Activated T-cell treated with anti-CD3 and anti-CD28 coated beads, Interleukin-2, amount 50 U/mL, for 4 hours (primary cell): ENCODE measurements at places on chromosomes 4 and X. TPM values are rescaled to one million over a fixed set of nuclear protein-coding genes. Genes with fewer than 3 reads are reported as not detected.

GRCh38 chr4:90002441-90003062, 107.9 kb downstream of the MMRN1 start:
- DNase-seq, result no peak

DNA sequence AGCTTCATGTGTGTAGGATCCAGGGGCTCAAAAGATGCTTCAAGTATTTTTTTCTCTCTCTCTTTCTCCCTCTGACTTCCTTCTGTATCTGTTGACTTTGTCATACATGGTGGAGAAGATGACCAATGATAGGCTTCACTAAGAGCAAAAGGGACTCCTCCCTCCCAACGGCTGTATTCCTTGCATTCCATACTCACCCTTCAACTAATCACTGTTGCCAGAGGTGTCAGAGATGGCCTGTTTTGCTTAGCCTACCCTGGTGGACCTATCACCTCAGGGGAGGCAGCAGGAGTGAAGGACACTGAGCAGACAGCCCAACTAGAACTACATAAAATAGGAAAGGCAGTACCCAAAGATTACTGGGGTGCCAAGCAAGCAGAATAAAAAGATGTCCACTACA, 62.2 kb upstream of the C1QTNF7 start:
- DNase-seq, result no peak

- DNase-seq, result no peak
Observed at GRCh38 chr4:184729946-184730345, 4.0 kb downstream of the CENPU start.

- no peak for DNase-seq
Observed at GRCh38 chr4:156633847-156634246, 337.8 kb downstream of the PDGFC start.

DNA sequence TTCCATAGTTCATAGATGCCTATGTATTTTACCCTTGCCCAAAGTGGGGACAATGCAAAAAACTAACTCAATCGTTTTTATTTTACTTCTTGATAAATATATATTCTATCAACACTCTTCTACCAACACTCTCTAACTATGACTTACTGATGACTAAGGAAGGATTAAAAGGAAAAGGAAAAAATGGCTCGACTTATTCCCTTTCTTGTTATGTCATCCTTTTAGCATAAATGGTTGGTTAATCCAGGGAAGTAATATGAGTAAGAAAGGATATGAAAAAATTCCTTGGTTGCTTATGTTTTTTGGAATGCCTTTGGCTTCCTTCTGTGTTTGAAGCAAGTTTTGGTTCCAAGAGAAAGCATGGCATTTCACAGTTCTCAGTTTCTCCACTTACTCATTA, 1087.1 kb downstream of the C4orf33 start:
- DNase-seq, result no peak

GRCh38 chr4:76179398-76180318, 31.5 kb upstream of the NUP54 start:
- peak; percentile 83 for DNase-seq

DNA sequence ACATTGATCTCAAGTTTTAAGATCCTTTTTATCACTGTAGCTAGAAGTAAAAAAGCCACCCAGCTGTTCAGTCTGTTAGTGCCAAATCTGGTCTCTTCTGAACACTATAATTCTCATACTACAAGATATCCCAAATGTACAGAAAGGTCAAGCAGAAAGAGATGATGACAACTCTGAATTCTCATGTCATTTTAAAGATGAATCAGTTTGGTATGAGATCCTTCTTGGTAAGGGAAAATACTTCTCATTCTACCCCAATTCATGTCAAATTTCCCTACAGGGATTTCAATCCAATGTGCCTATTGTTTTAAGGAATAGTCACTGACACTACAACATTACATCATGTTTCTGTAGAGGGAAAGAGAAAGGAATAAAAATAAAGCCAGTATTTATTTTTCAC, 184.5 kb downstream of the CPEB2 start:
- DNase-seq, result no peak

GRCh38 chrX:3549411-3549911, 164.0 kb downstream of the PRKX start:
- no peak for DNase-seq

- no peak for DNase-seq
Observed at GRCh38 chrX:134443461-134443860, 16.5 kb upstream of the HPRT1 start.

GRCh38 chr4:31052519-31052918, 332.4 kb downstream of the PCDH7 start:
- DNase-seq, result no peak

- no peak for DNase-seq
Observed at GRCh38 chrX:67050760-67051159, 411.9 kb upstream of the EDA2R start.

GRCh38 chr4:3729188-3729881, 36.9 kb upstream of the ADRA2C start:
- DNase-seq, result no peak

- no peak for DNase-seq
Observed at GRCh38 chr4:176031922-176032321, 33.7 kb upstream of the WDR17 start.

- DNase-seq, result no peak
Observed at GRCh38 chrX:100584611-100585010, at the start of gene TNMD. Gene TNMD (plus strand): TSS chrX:100584936. CDS start chrX:100585019, 83 bp downstream.

DNA sequence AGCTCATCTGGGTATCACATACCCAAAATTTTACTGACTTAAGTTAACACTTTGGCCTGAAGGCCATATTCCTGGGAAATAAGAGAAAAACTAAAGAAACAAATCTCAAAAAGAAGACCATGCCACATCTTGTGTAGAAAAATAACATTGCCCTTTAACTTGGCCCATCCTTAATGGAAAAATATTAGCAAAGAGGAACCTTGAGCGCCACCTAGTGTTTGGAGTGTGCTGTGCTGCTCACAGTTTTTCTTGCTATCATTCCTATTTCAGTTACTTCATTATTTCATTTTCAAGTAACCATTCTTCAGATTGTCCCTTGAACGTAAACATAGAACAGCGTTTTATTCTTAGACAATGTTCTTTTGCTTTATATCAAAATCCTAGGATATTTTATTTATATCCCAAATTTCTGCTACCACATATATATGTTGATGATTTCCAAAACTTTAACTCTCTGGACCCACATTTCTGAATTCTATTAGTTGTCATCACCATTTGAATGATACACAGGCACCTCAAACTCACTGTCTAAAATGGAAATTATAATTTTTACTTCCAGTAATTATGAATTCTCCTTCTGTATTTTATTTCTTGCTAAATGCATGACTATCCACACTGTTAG, 999.0 kb upstream of the ADGRL3 start:
- DNase-seq, result no peak

DNA sequence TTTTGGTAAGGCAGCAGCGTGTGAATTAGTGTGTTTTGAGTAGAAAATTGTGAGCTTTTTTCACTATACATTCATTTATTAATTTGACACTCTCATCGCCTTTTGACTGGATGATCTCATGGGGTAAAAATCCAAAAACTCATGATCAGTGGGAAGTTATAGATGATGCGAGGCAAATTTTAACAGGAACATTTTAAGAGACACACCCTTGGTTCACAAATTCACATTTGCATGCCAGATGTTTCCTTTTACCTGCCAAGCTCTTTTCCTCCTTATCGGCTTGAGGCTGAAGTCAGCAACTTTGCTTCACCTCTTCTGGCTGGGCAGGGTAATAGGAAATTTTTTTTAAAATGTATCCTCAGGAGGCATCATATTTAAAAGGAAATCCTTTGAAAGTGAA, 318.0 kb upstream of the HS3ST1 start:
- no peak for DNase-seq

GRCh38 chr4:41426539-41426938, 111.4 kb upstream of the LIMCH1 start:
- no peak for DNase-seq

DNA sequence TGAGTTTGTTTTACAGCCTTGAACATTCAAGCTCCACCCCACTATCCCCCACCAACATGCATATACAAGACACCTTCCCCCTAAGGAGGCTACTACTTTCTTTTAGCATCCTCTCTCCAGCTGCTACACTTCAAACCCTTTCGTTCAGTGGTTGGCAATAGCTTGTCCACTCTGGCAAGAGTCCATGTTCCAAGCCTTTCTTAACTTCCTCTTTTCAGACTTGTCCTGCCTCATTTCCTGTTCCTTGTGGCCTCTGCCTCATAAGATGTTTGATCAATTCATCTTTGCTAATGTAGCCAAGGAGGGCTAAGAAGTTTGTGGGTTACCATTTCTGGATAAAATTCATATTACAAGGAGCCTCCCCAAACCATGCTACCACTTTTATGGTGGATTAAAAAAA, 20.8 kb upstream of the ZCCHC12 start:
- no peak for DNase-seq

DNA sequence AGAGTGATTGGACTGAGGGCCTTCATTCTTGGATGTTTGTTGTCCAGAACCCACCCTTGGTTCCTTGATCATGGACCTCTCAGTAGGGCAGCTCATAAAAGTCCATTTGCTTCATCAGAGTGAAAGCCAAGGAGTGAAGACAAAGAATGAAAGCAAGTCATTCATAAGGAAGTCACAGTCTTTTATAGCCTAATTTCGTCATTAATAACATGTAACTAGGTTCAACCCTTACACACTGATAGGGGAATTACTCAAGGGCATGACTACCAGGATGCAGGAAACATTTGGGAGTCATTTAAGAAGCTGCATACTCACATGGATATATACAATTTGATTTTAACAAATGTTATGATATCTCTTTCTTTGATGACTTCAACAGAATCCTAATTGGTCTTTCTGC, 95.2 kb downstream of the RPA4 start:
- no peak for DNase-seq

GRCh38 chrX:153438532-153438931, 7.3 kb downstream of the TREX2 start:
- DNase-seq, result no peak

Gene AGTR2
- not detected for total RNA-seq

Gene REELD1
- 0.16 TPM for total RNA-seq

Gene MAGEB2
- total RNA-seq, result not detected

Gene SPANXN1
- not detected for total RNA-seq

Gene RGN
- 0.14 TPM for total RNA-seq

Gene KIT
- 0.32 TPM for total RNA-seq

Gene TEX13C
- not detected for total RNA-seq

Gene YIPF7
- not detected for total RNA-seq

Gene DUSP9
- total RNA-seq, result 0.42 TPM

Gene SLC16A2
- 0.63 TPM for total RNA-seq

Gene ARAP2
- total RNA-seq, result 33.2 TPM

Gene SEC31A
- 123 TPM for total RNA-seq

Gene AMMECR1
- total RNA-seq, result 13.2 TPM

Gene PACRGL
- 16.0 TPM for total RNA-seq

Gene GLUD2
- 0.76 TPM for total RNA-seq

Gene RNF150
- total RNA-seq, result not detected

Gene NUDT9
- total RNA-seq, result 15.9 TPM

Gene OCIAD1
- total RNA-seq, result 120 TPM
